Stimulated activated CD8-positive, alpha-beta memory T cell treated with anti-CD3 and anti-CD28 coated beads, Interleukin-15, amount 100 ng/mL, for 4 hours (primary cell): ENCODE measurements at places on chromosomes 2 and 18.
A peak's percentile ranks its signal among the peaks of the same experiment; 100 is the strongest.

- no peak for DNase-seq
Measured at GRCh38 chr18:62583376-62583775, 60.6 kb downstream of the ZCCHC2 start.

- no peak for DNase-seq
Measured at GRCh38 chr2:105972246-105972645, 221.9 kb downstream of the UXS1 start.

DNA sequence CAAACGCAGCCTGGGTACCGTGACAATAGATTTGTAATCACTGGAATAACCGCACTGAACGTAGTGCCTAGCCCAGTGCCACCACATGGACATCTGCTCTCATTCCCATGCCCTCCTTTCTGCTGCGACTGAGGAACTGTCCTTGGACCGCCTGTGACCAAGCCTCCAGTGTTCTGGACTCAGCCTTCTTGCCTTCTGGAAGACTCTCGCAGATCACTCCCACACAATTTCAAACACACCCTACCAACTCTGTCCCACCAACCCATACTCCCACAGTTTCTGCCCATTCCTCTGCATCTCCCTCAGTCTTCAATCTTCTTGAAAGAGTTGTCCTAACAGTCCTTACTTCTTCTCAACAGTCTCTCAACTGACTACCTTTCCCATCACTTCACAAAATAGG, 2.1 kb downstream of the RNF149 start:
- DNase-seq: no peak

DNA sequence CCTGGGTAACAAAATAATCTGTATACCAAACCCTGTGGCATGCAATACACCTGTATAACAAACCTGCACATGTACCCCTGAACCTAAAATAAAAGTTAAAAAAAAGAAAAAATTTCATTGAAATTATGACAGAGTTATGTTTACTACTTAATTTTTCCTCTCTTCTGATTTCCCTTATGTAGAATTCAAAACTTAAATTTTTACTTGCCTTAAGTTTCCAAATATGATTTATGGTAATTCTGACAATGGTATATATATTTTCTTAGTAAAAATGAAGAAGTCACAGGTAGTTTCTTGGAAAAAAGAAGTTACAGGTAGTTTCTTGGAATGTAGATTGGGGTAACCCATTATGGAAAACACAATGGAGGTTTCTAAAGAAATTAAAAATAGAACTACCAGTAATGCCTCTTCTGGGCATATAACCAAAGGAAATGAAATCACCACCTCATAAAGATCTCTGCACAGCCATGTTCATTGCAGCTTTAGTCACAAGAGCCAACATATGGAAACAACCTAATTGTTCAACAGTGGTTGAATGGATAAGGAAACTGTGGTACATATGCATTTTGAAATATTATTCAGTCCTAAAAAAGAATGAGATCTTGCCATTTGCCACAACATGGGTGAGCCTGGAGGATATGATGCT, 164.9 kb downstream of the BABAM2 start:
- DNase-seq: no peak

DNA sequence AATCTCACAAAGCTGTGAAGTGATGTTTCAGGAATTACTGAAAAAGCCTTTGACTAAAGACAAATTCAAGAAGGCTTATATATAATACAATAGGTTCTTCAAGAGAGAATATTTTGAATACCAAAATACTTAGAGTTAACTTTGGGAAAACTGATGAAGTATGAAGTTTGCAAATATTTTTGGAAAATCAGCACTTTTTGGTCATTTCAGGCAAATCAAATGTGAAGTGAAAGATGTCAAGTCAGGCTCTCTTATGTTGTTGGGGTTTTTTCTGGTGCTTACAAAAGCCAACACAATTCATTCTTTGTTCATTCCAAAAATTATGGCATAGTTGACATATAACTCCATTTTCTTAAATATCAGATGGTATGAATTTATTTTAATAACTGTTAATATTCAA, 14.7 kb upstream of the ASNSD1 start:
- DNase-seq: no peak

GRCh38 chr2:151439127-151439526, 29.4 kb downstream of the RIF1 start:
- no peak for DNase-seq

DNA sequence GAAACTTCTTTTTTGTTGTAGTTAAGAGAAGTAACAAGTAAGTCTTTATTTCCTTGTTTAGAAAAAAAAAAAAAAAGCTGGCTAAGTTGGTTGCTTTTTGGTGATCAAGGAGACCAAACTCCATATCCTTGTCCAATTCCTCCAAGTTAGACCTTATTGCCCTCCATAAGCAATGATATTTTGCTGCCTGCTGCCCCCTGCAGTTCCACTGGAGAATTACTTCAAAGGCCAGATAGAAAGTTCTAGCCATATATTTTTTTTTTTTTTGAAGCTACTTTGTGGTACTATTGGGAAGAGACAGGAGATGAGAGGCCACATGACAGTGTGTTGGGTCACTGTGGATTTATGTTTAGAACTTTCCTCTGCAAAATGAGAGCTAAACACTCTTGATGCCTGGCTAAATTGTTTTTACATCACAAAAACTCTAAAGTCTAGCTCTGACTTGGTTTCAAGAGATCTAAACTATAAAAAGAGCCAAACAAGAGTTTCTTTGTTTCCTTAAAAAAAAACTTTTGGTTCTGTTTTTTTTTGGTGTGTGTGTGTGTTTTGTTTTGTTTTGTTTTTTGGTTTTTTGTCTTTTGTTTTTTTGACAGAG, 80.7 kb upstream of the RASGRP3 start:
- peak; percentile 5 for DNase-seq

DNA sequence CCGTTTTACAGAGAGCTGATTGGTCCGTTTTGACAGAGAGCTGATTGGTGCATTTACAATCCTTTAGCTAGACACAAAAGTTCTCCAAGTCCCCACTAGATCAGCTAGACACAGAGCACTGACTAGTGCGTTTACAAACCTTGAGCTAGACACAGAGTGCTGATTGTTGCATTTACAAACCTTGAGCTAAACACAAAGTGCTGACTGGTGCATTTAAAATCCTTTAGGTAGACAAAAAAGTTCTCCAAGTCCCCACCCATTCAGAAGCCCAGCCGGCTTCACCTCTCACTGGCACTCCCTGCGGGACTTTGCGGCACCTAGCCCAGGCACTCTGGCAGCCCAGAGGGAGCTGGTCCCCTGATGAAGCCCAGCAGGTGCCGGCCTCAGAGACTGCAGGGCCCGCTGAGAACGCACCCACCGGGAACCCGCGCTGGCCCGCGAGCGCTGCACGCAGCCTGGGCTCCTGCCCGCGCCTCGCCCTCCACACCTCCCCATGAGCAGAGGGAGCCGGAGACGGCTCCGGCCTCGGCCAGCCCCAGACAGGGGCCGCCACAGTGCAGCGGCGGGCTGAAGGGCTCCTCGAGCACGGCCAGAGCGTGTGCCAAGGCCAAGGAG, 508.1 kb upstream of the CHAC2 start:
- DNase-seq: no peak

- no peak for DNase-seq
Measured at GRCh38 chr2:182903566-182903965, 37.1 kb upstream of the FRZB start.

DNA sequence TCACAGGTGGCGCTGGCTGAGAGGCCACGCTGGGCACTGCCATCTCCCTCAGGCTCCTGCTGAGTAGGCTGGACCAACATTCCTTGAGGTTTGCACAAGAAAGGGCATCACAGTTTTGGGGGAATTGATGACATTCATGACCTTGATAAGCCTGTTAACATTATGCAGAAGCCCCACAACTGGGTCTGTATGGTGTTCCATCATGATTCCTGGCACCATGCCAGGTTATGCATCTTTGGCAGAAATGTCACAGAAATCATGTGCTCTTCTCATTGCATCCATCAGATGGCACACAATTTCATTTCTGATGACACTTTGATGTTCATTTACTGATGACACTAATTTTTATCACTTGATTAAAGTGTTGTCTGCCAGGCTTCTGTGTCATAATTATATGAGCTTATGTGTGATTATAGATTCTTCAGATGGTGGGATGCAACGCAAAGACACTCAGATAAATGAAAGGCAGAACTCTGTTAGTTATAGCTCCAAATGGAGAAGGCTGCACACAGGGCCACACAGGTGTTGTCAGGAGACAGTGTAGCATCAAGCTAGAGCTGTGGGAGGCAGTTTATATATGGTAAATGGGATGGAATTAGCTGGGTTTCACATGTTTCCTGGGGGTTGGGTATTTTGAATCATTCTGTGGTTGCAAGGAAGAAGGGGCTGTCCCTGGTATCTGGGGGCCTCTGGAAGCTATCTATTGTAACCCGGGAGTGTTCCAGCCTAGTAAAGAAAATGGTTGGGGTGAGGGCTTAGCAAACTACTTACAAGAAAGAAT, 191.3 kb downstream of the SLC39A10 start:
- no peak for DNase-seq

- DNase-seq: no peak
Measured at GRCh38 chr2:10709290-10709939, 12.0 kb upstream of the ATP6V1C2 start.

- no peak for DNase-seq
Measured at GRCh38 chr2:158616480-158617000, 159.8 kb downstream of the PKP4 start.

- no peak for DNase-seq
Measured at GRCh38 chr2:43749583-43749982, 24.3 kb upstream of the DYNC2LI1 start.
